Stimulated activated CD4-positive, alpha-beta T cell treated with anti-CD3 and anti-CD28 coated beads, TNF-alpha, amount 100 ng/mL, for 24 hours (primary cell): ENCODE measurements at places on chromosomes 4 and X.

DNA sequence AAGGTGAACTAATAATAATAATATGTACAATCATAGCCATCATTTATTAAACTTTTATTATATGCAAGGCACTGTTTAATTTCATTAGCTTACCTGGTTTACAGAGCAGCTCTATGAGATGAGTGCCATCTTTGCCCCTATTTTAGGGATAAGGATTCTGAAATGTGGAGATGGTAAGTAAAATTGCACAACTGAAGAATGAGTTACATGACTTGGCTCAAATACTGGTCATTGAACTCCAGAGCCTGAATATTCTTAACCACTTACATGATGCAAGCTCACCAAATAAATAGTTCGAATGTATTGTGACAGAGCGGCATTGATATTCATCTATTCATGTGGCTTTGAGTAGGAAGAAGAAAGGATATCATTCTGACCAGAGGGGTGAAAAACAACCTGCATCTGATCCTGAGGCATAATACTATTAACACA lies 11.7 kb downstream of the ALB start:
- no peak for DNase-seq

- no peak for DNase-seq
Observed at GRCh38 chr4:5752376-5753184, 41.6 kb downstream of the EVC start.

GRCh38 chrX:72021975-72022374 lies 109.7 kb downstream of the RTL5 start:
- no peak for DNase-seq

DNA sequence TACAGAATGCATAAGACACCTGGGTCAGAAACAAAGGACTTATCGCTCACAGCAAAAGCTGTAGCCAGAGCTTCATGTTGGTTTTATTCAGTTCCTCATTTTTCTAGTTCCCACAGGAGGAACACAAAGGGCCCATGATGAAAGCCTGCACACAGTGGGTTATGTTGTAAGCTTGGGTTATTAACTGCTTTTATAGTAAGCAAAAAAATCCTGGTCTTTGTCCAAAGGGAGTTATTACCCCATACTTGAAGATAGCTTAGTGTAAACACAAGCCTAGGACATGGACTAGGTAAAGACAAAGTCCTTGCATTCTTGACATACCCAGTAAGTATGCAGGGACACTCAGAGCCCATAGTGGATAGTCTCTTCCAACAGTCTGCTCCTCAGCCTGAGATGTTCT lies 11.7 kb downstream of the BBS12 start:
- DNase-seq: no peak

GRCh38 chr4:53235547-53235946 lies 130.3 kb downstream of the SCFD2 start:
- DNase-seq: no peak

DNA sequence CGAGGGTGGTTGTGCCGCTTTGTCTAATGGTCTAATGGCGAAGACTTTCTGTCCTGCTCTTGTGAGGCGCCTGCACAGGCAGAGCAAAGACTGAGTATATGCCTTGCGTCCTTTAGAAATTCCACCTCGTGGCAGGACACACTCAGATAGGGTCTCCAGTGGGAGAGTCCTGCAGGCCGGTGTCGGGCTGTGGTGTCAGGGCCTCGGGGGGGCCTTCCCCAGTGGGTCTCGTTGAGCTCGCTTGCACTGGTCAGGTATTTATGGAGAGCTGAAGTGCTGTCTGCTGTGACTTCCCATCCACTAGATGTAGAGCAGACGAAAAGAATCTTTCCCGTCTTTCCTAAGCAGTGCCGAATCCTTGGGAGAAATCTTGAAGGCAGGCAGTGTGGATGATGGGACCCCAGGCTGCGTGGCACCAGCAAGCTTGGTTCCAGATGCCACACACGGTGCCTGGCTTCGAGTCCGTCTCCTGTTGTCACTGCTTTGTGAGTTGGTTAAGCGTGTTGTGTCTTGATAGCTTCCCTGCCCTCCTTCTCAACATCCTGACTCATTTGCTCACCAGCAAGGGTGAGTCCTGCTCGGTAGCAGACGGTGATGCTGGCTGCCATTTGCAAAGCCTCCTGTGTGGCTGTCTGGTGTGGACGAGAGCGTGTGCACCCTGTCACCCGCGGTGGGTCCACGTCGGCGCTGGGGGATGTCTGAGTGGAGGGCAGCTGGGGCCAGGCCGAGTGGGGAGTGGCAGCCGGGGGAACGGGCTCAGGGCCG lies 20.5 kb downstream of the MAEA start:
- DNase-seq: no peak

- no peak for DNase-seq
Observed at GRCh38 chrX:17214962-17215361, 160.0 kb upstream of the NHS start.

- peak; percentile 40 for DNase-seq
Observed at GRCh38 chr4:80173401-80173800, 23.9 kb upstream of the PRDM8 start.

DNA sequence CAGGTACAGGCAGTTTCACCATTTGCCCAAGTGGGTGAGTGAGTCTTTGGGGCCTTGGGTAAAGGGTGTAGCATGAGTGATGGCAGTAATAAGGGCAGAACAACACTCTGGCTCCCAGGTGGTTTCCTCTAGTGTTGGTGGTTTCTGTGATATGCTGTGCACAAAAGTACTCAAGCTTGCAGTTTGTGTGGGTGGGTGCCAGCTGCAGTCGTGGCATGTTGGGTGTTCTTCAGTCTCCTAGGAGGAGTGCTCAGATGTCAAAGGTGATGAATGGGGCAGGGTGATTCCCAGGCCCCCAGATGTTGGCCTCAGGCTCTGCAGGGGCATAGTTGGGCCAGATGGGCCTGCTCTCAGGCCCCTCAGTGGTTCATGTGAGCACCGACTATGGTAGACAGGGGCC lies 166.1 kb upstream of the KLF8 start:
- DNase-seq: no peak

GRCh38 chr4:115117651-115118050 lies 4.2 kb upstream of the NDST4 start:
- DNase-seq: no peak

DNA sequence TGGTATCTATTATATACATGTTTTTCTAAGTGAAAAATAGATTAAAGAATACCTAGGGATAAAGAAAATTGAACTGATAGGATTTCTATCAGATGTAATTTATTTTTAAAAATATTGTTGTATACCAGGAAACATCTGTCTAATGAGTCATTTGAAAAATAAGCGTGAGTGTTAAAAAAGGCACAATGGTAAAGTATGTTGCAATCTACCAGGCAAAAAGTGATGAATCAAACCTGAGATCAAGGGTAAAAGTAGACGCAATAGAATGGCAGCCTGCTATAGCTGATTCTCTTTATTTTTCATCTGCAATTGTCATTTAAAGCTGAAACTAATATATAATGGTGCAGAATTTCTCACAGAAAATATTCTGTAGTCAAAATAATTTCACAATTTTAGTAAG lies 1119.6 kb downstream of the PCDH18 start:
- no peak for DNase-seq

DNA sequence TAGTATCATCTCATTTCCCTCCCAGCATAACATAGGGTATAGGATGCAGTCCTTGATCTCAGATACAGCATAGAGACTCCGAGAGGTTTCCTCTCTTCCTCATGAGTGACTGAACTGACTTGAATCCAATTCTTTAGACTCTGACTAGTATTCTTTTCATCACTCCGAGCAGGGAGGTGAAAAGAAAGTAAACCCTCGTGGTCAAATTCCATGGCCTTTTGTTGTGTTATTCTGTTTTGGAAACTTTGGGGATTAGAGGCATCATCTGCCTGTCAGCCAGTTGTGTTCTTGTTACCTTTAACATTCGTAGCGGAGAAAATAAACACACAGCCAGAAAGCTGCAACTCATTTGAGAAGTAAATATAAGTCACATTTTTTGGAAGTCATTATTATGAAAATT lies 206.6 kb downstream of the ARHGAP10 start:
- no peak for DNase-seq

GRCh38 chrX:110180928-110181310 lies 137.0 kb downstream of the AMMECR1 start:
- no peak for DNase-seq
